Heart right ventricle (tissue), 16 donors: ENCODE measurements at places on chromosomes 11 and 22. TPM values are rescaled to one million over a fixed set of nuclear protein-coding genes. Genes with fewer than 3 reads are reported as not detected.

LRRC74B gene
- not detected for total RNA-seq

SART1 gene
- total RNA-seq, result 35.7 TPM

KDM4E gene
- not detected for total RNA-seq

CECR2 gene
- total RNA-seq, result 6.7 TPM

GRCh38 chr11:60130496-60130895 is 42.0 kb downstream of the MS4A2 start:
- no peak for DNase-seq
